ENCODE measurements at places on chromosomes 6 and 20.
A peak's percentile ranks its signal among the peaks of the same experiment; 100 is the strongest.

GRCh38 chr20:39825950-39826349, 863.1 kb downstream of the MAFB start:
- DNase-seq, result no peak

DNA sequence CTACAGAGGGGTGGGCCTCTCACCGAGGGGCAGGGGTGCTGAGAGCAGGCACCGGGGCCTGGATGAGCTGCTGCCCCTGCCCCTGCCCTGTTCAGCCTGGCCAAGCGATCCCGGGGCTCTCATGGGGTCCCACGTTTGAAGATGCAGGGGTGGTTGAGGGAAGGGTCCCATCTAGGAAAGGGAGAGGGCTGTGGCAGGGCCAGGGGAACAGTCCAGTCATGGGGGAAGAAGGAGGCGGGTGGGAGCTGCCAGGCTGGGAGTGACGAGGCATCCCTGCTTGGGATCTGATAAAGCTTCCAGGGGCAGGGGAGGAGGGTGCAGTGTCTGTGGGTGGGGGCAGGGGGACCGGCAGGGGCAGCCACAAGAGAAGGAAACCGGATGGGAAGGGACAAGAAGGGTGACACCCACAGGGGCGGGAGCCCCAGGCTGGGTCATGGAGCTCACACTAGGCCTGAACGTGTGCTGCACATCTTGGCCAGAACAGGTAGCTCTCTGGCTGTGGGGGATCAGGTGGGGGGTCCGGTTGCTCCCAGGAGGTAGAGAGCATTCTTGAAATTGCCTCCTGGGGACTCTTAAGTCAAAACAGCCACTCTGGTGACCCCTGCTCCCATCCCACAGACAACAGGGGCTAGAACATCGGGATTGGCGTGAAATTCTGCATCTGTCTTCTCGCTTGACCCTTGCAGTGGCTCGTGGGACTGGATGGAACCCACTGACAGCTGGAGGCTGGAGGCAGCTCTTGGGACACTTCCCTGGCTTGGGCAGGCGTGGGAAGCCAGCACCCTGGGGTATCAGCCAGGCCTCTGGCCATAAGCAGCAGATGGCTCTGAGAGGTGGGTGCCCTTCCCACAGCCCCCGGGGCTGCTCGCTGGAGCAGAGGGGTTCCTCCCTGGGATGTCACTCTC, 58.0 kb upstream of the GATA5 start:
- DNase-seq, result no peak

- no peak for DNase-seq
Observed at GRCh38 chr6:119727504-119728219, 378.1 kb upstream of the MAN1A1 start.

DNA sequence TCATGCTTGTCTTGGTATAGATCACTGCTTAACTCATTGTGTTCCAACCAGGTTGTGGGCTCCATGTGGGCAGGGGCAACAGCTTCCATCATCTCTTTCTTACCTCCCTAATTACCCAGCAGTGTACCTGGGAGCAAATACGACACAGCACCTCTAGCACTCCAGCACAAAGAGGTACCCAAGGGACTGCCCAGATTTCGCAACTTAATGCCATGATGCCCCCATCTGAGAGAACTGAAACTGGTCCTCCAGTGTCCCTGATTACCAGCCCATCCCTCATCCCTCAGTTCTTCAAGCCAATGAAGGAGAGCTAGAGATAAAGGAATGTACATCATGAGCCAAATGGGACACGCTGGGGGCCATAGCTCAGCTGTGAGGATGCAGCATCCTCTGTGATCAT, 41.9 kb upstream of the MDGA1 start:
- no peak for DNase-seq

DNA sequence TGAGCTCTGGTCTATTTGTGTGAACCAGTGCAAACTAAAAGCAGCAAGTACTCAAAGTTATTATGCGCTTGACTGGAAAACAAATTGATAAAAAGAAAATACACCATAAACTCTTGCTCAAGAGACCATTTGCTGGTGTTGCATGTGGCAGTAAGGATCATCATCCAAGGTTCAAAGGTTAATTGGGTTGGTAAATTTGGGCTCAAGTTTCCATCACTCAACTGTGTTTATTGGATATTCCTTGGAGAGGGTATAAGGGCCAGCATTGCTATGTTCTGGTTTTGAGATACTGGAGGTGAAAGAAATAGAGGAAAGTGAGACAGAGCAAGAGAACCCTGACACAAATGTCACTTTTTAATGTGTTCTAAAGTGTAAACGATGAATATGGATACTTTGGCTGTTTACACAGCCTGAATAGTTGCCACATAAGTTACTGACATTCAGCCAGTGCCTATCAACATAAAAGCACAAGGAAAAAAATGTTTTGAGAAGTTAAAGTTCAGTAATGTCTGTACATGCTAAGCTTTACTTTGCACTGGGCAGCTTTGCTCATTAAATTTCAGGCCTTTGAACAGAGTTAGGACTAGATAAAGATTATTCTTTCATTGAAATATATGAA, 736.1 kb downstream of the HDGFL1 start:
- no peak for DNase-seq

- DNase-seq, result peak; percentile 83
Observed at GRCh38 chr6:150418827-150419594, 50.2 kb downstream of the IYD start.

- no peak for DNase-seq
Observed at GRCh38 chr6:111802720-111803330, 70.4 kb downstream of the FYN start.

GRCh38 chr6:135346747-135347146, 150.8 kb downstream of the AHI1 start:
- DNase-seq, result no peak

DNA sequence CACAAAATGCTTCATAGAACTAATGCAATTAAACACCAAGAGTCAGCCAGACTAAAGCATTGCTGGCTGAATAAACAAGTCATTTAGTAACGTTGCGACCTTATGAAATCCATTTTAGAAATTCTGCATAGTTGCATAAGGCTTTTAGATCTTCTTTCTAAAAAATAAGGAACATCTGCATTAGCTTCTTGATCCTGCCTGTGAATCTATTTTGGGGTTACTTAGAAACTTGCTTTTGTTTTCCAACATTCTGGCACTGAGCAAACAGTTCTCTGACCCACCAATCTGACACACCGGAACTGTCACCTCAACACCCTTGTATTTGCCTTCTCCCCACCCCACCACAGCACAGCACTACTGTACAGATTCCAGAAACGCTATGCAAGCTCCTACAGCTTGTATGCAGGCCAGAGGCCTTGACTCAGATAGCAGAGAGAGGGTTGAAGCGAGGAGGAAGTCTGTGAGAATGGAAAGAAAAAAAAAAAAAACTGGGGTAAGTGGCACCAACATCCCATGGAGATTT, 55.0 kb downstream of the KIF13A start:
- DNase-seq, result peak; percentile 60

DNA sequence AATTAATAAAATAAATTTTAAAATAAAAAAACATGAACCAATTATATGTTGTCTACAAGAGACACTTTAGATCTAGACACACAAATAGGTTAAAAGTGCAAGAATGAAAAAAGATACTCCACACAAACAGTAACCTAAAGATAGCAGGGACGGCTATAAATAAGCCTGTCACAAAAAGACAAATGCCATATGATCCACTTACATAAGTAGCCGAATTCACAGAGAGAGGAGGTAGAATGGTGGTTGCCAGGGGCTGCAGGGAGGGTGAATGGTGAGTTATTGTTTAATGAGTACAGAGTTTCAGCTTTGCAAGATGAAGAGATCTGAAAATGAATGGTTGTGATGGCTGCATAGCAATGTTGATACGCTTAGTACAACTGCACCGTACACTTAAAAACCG, 32.7 kb downstream of the KATNA1 start:
- no peak for DNase-seq

GRCh38 chr6:34339432-34339831, 53.0 kb downstream of the NUDT3 start:
- DNase-seq, result no peak

GRCh38 chr6:134589512-134589911, 271.6 kb upstream of the SGK1 start:
- DNase-seq, result no peak

- no peak for DNase-seq
Observed at GRCh38 chr6:14645841-14646240, 528.3 kb downstream of the CD83 start.

DNA sequence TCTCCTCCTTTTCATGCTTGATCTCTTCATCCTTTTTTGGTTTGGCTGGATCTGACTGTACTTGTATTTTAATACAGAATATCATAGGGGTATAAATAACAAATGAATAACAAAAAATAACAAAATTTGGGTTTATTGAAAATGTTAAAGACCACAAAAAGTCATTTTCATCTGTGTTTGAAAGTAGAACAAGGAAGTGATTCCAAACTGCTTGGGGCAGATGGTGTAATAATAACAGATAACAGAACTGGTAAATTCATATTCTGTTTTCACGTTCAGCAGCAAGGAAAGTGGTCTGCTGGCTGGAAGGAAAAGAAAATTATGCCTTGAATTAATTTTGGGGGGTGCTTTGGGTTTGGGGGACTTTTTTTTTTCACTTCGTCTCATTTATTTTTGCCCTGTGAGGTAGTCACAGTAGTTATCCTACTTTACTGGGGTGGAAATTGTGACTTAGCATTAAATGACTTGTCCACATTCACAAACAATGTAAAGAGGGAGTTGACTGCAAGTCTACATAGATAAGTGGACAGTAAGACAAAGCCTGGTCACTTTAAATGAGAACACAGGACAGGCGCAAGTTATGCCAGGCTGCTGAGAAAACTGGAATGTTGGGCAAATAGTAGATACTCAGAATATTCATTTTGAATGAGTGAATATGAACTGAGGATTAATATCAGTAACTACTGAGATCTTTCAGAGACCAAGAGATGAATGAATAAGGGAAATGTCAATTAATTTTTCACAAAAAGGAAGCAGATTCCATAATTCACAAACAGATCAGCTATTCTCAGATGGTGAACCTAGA, 193.9 kb upstream of the CITED2 start:
- no peak for DNase-seq

DNA sequence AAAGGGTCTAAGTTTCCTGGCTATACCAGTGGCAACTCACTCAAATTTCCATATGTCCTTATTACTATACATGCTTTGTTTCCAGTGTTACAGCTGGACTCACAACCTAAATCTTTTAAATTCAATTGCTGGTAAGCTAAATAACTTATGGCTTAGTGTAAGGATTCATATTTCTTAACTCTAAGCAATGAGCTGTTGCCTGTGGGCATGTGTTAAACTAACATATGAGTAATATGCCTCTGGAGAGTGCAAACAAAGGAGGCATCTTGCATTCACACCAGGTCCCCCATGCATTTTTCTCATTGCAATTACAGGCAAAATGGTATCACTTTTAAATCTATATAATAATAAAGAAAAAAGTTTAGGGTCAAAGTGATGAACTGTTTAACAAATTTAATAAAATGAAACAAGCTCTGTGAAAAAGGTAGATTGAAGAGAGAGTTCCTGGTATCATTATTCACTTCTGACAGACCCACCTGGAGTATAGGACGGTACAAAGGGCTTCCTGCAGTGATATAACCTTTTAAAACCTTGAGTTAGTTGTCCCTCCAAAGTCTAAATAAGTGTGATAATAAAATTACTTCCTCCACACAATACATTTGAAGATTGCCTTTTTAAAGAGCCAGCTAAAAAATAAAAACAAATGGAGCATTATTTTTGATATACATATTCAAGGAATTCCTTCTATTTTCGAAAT, 57.6 kb upstream of the HMGCLL1 start:
- no peak for DNase-seq

DNA sequence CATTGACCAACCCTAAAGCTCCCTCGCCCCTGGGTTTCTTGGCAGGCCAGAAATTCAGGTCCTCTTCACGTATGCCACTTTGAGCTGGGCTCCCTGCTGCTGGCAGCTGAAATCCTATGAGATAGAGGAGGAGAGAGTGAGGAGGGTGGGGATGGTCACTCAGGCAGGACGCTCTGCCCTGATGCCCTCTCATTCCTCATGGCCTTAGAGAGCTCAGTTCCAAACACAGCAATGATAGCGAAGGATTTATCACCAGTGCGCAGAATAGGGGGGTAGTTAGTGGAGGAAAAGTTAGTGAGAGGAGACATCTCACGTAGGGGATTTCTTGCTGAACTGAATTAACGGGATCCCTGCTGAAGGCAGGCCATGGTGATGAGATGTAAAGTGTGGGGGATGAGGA, 84.2 kb upstream of the PMEPA1 start:
- no peak for DNase-seq

- no peak for DNase-seq
Observed at GRCh38 chr6:121858986-121859385, 423.5 kb downstream of the GJA1 start.

GRCh38 chr20:45294003-45294368, 12.7 kb upstream of the RBPJL start:
- DNase-seq, result no peak

DNA sequence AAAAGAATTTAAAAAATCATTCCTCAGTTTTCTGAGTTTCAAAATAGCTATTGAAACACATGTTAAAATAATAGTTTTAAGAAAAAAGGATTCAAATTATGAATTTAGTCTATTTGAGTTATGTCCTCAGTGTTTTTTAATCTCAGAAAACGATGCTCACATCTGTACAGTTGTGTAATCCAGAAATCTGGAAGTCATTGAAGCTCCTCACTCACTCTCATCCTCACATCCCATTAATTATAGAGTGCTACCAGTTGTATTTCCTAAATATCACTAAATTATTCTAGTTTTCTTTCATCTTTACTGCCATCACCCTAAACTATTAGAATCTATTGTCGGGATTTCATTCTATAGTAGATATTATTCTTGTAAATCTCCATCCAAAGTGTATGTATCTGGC, 234.7 kb upstream of the RIMS1 start:
- DNase-seq, result no peak

- DNase-seq, result no peak
Observed at GRCh38 chr6:87029711-87030314, 65.1 kb downstream of the CGA start.

DNA sequence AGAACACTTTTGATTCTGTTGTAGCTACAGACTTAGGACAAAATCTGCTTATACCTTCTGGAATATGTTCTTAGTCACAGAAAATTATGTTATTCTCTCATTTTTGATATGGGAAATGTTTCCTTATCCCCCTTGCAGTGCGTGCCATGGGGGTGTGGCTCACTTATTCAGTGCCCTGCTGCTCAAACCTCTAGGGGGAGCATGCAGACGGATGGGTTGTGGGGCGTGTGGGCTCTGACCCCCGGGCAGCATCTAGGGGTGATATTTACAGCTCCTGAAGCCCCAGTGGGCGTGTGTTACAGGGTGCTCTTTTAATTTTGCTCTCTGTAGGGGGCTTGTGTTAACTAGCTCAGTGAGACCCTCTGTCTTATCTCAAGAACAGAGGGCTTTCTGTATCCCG, 61.3 kb upstream of the FERMT1 start:
- no peak for DNase-seq
